ENCODE measurements at places on chromosomes 5 and 9.
A peak's percentile ranks its signal among the peaks of the same experiment; 100 is the strongest.

DNA sequence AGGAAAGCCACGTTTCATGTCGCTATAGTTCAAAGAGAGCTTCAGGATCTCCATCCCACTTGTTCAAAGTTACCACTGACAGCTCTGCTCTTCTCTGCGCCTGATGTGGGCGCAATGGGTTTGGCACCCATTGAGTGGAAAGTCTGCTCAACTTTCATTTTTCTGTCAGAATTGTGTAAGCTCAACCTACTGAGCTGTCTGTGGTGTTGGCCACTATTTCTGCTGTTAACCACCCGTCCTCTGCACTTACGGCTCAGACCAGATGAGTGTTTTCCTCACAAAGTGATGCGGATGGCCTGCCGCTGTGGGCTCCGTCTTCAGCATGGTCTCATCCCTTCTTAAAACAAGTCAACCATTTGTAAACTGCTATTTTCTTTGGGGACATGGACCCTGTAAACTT lies 131.2 kb downstream of the WNK2 start:
- no peak for DNase-seq

GRCh38 chr5:56306433-56307150 lies 73.5 kb upstream of the ANKRD55 start:
- no peak for DNase-seq

GRCh38 chr9:6793203-6793602 lies 35.4 kb downstream of the KDM4C start:
- no peak for DNase-seq

DNA sequence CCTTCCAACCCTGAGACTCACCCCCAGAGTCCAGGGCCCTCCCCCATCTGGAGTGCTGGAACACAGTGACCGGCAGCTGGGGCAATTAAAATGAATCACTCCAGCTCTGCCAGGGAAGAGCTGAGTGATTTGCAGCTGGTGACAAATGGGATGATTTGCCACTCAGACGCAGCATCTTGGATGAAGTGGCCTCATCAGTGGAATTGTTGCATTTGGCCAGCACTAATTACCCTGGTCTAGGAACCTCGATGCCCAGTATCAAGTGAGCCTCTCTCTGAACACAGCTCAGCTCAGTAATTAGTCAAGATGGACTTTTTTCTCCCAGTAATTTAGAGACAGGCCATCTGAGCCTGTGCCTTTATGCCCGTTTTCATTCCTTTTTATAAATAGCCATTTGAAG lies 259.5 kb downstream of the GRIA1 start:
- DNase-seq, result no peak

- DNase-seq, result no peak
Measured at GRCh38 chr9:114451707-114452031, 53.6 kb downstream of the WHRN start.

- DNase-seq, result no peak
Measured at GRCh38 chr9:110802416-110803035, 133.9 kb downstream of the MUSK start.

- no peak for DNase-seq
Measured at GRCh38 chr9:88535226-88536022, 446 bp downstream of the NXNL2 start.

- no peak for DNase-seq
Measured at GRCh38 chr5:172335721-172336120, 52.2 kb upstream of the UBTD2 start.

DNA sequence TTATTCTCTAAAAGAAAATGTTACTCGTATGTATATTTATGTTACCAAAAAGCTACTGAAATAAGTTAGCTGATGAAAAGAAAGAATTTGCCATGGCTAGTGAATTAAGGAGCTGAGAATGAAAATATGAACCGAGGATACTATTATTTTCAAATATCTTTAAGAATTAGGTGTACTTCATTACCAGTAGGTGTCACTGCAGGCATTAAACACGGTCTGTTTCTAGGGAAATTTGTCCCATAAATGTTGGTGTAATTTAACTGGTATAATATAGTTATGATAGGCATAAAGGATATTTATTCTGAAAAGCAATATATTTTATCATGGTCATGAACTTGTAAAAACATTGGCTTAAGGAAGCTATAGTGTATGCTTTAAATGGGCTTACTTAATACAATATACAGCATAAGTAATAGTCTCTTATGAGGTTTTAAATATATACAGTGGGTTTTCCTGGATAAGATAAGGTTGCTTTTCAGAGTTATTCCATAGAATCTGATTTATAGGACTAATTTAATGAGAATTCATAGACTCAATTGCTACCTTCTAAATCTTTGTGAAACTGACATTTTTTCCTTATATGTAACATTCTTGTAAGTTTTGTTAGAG lies 72.4 kb upstream of the MPDZ start:
- peak; percentile 18 for DNase-seq

Data from Kasumi-1 (cell line).